ENCODE measurements at places on chromosomes 6 and 20.

- no peak for DNase-seq
Observed at GRCh38 chr6:3393836-3394202, 63.0 kb downstream of the SLC22A23 start.

- no peak for DNase-seq
Observed at GRCh38 chr20:6863798-6864201, 96.3 kb downstream of the BMP2 start.

GRCh38 chr20:44643154-44643519 lies 8.4 kb downstream of the ADA start:
- no peak for DNase-seq

GRCh38 chr6:169409742-169410312 lies 156.2 kb upstream of the THBS2 start:
- DNase-seq, result no peak

DNA sequence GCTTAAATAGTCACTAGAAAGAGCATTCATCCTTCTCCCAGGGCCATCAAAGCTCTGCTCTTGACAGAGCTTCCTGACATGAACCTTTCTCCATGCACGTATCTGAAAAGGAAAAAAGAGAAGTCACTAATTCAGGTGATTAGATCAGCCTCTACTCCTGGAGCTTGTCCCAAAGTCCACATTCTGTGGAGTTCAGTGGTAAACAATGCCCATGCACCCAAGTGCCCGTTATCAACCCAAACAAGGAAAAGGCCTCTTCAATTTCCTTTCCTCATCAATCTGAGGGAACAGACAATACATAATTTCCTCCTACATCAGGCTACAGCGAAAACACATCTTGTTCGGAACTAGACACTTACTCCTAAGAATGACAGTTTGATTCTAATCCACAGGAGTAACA lies 129.2 kb upstream of the PCSK2 start:
- no peak for DNase-seq

GRCh38 chr6:132491303-132491702 lies 21.6 kb downstream of the STX7 start:
- DNase-seq, result no peak

- no peak for DNase-seq
Observed at GRCh38 chr6:113125626-113126025, 731.5 kb upstream of the MARCKS start.

GRCh38 chr6:32940656-32941213 lies at the start of gene HLA-DMB:
Gene HLA-DMB, minus strand, starts transcription at chr6:32941028. Its CDS starts 221 bp downstream, at chr6:32940807.
- peak; percentile 40 for DNase-seq

DNA sequence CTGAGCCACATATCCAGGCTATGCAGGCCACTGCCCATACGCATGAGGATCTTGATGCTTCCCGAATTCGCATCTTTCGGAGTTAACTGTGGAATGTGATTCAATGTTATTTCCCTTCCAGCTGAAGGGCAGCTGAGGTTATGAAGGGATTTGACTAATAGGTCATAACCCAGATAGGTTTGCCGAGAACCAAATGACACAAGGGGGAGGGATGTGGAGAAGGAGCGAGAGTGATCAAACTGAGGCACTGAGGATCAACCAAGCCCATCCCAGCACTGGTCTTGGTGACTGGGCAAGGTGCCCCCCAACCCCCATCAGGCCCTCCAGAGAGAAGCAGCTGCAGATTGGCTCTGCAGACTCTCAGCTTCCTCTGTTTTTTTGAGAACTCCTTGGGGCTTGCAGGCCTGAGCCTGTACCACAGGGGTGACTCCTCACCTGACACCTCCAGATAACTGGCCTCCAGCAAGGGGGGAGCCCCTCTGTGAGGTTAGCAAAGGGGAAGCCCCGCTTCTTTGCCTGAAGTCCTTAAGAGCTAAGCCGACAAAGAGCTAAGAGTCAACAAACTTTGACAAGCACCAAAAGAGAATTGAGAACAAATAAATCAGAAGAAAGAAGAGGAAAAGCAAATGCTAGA lies 185.9 kb downstream of the PDE7B start:
- no peak for DNase-seq

DNA sequence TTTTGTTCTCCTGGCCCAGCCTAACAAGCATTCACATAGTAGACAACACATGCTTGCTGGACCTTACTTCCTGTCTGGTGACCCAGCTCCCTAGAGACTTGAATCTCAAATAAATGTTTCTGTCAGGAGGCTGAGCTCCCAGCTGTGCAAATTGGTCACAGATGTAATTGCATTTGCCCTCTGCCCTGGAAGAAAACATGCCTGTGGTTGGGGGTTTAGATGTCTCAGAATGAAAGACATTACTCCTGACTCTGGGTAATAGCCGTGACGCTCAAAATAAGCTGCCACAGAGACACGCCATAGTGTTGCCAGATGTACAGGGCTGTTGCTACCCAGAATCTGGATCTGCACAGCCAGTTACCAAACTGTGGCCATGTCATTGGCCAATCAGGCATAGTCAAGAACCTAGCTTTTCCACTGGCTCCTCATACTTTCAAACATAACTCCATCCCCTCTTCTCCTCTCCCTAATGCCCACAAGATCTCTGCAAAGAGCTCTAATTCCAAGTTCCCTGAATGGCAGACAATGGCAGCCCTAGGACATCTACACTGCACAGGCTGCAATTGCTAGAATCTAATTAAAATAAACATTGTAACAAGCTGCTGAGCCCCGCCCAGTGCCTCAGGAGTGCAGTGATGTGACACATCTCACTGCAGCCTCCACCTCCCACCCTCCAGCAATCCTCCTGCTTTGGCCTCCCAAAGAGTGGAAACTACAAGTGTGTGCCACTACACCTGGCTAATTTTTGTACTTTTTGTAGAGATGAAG lies 32.8 kb upstream of the GMPR start:
- DNase-seq, result peak; percentile 68

DNA sequence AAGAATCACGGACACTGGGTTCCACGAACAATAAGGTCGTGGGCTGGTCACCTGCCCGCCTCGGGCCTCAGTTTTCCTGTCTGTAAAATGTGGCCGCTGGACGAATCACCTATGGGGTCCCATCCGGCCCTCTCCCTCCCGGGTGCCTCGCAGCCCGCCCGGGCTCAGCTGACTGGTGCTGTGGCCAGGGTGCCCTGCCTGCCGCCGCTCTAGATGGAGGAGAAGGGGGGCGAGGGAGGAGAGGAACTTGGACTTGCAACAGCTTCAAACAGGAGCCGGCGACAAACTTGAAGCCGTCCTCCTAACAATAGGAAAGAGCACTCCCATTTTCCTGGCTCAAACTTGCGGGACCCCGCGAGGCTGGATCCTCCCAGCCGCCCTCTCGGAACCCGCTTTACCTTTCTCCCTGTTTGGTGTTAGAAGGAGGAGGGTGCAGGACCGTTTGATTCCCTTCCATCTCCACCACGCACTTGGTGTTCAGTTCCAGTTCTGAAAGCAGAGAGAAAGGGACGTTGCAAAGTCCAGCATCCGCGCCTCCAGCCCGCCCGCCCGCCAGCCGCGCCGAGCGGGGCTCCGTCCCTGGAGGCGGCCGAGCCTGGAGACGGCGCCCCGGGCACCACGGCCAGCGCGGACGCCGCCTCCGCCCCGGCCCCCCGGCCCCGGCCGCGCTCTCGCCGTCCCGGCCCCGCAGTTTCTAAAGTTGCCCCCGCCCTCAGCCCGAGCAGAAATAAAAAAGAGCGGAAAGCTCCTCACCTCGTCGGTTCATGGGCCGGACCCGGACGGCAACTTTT lies 584 bp downstream of the KIF13A start:
- DNase-seq, result no peak

DNA sequence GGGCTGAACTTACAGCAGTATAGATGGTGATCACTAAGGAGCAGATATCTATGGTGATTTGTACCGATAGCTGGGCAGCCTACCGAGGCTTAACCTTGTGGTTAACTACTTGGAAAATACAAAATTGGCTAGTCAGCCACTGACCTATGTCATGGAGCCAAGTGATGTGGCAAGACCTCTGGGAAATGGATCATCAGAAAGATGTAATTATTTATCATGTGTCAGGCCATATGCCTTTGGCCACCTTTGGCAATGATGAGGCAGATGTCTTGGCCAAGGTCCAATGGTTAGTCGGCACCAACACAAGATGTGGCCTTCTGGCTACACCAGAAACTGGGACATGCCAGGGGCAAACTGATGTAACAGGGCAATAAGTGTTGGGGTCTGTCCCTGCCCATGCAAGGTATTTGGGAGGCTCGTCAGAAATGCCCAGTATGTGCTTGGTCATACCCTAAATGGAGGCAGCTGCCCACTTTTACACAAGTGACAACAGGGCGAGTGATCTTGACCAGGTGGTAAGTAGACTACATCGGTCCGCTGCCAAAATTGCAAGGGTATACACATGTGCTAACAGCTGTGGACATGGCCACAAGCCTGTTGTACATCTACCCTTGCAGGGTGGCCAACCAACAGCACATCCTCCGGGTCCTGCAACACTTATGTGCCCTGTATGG lies 30.1 kb downstream of the HDDC2 start:
- no peak for DNase-seq

- DNase-seq, result no peak
Observed at GRCh38 chr20:1646975-1647431, 10.6 kb downstream of the SIRPG start.
